ENCODE measurements at places on chromosomes 16 and 17.

DNA sequence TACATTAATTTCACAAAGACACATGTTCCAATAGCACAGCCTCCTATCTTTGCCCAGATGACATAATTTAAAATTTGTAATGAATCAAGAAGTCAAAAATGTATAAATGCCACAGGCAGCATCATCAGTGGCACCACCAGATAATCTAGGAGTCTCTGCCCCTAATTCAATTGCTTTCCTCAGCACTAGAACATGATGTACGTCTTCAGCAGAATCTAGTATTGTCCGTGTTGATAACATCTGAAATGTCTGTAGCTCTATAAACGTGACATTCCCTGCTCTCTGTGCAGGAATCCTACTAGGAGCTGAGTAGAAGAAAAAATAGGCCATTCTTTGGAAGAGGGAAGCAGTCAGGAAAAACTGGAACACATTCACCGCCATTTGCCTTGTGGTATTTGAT, 21.4 kb upstream of the SLC38A8 start:
- DNase-seq: no peak

DNA sequence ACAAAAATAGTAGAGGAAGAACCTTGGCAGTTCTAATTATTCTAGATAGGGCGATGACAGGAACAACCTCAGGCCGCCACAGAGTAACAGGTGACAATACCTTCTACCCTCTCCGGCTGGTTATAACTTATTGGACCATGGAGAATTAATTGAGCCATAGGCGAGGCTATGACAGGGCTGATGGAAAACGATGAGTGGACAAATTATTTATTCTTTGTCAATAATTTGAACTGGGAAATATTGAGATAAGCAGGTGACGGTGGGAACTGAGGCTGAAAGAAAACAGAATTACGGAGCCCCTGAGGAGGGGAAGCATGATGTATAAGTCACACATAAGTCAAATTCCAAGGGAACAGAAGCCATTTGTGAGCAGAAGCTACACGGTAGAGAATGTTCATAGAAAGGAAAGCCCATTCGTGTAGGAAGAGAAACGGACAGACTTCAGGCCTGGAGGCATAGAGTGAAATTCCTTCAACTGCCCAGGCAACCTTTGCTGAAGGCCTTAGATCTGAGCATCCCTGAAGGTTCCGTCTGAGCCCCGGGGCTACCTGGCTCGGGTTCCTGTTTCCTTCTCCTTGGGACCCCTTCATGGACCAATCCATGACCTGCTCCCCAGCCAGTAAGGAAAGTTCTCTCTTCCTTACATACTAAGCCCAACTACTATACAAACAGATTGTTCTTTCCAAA, 158.1 kb downstream of the MAP2K4 start:
- DNase-seq: no peak

DNA sequence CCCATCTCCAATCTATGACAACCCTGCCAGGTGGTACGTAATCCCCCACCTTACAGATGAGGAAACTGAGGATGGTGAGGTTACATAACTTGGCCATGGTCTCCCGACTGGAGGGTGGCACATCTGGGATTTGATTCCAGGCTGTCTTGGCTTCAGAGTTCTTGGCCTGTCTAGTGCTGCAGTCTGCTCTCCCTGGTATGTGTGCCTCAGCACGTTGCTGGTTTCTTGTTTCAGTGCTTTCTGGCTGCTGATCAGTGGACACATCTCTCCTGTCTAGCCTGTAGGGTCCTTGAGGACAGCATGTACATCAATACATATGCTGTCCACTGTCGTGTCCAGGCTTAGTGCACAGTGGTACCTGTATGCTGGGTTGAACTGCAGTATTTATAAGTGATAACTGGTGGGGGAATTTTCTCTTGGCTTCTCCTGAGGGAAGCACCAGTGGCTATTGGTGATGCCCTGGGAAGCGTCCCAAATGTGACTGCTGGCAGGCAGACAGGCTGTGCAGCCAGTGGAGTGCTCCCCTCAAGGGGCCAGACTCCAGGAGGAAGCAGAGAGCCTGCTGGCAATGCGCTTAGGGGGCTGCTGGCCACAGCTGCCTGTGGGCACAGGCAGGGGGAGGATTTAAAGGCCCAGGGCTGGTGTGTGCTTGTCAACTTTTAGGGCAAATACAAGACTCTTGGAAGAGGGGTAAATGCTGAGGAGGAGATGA, 14.4 kb downstream of the CTRL start:
- DNase-seq: no peak

- DNase-seq: no peak
These were observed 7.7 kb upstream of the C17orf113 start for GRCh38 chr17:42058063-42058462.

DNA sequence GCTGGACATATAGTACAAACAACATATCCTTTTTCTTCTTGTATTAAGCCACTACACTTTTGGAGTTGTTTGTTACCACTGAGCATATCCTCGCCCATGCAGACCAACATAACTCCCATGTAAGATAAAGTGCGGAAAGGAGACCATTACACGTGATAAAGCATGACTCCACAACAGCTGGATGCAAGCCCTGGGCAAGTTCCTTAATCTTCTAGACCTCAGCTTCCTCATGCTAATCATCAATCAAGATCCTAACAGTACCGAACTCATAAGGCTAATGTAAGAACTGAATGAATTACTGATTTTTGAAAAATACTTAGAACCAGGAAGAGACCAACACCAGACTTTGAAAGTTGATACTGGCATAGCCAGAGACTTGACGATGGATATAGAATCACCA, 47.0 kb upstream of the GSG1L start:
- DNase-seq: peak; percentile 84

DNA sequence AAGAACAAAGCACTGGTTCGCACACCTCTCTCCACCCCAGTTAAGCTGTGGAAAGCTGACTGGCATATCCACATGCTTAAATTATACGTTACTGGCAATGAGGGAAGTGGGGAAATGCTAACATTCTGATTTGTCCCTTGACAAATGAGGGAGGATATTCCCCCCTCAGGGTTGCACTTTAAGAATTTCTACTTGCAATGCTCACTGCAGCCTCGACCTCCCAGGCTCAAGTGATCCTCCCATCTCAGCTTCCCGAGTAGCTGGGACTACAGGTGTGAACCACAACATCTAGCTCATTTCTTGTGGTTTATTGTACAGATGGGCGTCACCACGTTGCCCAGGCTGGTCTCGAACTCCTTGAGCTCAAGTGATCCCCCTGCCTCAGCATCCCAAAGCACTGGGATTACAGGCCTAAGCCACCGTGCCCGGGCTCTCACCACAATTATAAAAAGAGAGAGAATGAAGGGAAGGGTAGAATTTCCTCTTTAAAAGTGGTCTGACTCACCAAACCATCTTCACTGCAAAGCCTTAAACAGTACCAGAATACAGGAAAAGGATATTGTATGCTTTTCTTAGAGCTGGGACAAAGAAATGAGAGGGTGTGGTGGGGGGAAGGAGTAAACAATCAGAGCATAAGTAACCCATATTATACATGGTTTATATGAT, 38.9 kb downstream of the KANSL1 start:
- no peak for DNase-seq

GRCh38 chr17:54085934-54086333, 263.2 kb downstream of the KIF2B start:
- no peak for DNase-seq

DNA sequence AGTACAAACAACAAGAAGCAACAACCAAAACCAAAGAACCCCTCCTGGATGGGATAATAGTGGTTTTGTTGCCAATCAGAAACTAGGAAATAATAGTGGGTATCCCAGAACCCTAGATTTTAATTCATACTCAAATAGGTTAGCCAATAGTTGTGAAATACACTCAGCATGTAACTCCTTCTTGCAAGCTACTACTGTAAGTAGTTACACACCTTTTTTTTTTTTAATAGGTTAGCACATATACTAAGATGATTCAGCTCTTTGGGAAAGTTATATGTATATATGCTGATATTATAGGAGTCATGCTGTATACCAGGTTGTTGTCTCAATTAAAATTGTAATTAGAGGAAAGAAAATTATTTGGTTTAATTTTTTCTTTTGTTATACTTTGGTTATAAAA, 92.5 kb upstream of the HAS3 start:
- no peak for DNase-seq

- DNase-seq: no peak
These were observed 129.1 kb downstream of the AIPL1 start for GRCh38 chr17:6305613-6306360.

GRCh38 chr17:66841328-66841727, 6.4 kb downstream of the CACNG5 start:
- DNase-seq: no peak

- DNase-seq: no peak
These were observed 82.7 kb upstream of the PLCG2 start for GRCh38 chr16:81696166-81696960.

GRCh38 chr17:68867759-68868516, 87.3 kb downstream of the ABCA8 start:
- DNase-seq: peak; percentile 13

GRCh38 chr16:73020409-73020884, 27.5 kb downstream of the ZFHX3 start:
- DNase-seq: no peak

DNA sequence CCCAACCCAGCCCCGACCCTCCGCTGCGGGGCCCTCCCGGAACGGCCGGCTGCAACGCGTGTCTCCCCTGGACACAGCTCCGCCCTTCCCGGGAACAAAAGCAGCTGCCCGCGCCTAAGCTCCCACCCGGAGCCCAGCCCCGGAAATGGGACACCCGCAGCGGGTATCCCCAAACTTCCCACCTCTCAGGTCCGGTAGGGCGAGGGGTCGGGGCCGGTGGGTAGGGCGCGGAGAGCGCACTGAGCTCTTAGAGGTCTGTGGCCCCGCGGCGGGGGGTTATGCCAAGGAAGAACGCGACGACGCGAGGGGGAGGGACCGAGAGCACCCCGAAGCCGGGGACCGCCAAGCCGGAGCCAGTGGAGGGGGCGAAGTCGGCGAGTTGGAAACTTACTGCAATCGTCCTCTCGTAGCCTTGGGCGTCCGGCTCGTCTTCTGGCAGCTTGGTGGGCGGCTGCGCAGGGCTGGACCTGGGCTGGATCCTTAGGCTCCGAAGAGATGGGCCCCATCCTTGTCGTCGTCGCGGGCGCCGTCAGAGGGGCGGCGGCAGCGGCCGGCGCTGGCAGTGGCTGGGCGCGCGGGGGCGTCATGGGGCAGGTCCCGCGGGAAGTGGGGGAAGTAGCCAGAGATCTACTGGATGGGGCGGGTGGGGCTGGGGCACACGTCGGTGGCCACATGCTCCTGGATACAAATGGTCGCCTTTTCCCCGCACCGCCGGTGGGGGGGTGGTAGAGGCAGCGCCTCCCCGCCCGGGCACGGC, 6.9 kb downstream of the USP6 start:
- DNase-seq: no peak

DNA sequence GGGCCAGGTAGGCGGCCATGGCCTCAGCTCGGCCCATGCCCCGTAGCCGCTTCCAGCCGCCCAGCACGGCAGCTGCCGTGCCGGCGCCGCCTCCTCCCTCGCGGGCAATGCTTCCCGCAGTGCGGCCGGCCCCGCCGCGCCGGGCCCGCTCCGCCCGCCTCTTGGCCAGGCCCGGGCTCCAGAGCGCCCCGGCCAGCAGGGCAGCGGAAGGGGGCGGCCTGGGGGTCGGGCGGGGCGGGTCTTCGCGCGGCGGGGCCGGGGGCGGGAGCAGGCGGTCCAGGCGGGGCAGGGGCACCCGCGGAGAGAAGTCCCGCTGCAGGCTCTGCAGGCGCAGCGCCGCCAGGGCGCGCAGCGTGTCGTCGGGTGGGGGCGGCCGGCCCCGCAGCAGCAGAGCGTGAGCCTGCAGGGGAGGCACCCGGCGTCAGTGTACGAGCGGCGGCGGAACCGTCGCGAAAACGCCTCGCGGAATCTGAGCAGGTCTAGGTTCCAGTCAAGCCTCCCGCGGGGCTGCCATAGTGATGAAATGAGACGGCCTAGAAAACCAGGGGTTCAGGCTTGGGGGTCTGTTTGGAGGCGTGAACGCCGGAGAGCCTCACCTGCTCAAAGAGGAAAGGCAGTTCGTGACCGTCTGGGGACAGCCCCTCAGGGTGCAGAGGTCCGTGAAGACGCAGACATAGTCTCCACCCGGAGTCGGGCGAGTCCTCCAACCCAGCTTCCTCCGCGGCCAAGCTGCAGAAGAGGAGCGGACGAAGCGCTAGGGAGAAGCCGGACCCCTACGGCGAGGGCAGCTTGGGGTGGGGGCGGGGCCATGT, 6.6 kb downstream of the PLEKHH3 start:
- no peak for DNase-seq

DNA sequence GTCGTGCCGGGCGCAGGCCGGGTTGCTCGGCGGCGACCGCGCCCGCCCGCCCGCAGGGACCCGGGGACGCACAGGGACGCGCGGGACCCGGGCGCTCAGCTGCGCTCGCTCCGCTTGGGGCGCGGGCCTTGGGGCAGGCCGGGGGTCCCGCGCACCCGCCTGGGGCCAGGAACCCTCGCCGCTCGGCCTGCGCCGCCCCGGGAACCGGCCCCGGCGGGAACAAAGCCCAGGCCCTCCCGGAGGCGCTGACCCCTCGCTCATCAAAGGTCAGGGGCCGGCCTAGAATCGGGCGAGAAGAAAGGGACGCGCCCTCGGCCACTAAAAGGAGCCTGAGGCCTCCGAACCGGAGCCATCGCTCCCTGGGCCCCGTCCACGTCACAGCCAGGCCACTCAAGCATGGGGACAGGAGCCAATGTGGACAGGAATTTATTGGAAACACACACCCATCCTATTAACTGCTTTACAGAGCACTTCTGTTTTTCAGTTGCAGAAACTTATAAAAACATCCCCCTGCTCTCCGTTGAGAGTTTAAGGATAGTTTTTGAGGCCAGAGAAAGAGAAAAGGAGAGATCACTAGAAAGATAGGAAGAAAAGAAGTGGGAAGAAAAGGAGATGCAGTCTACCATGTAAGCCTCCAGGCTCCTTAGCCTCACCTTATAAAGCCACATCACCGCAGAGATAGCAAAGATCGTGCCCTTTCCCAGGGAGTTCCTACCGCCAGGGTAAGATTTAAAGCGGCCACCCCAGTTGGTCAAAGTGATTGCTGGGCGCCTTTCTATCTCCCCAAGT, 558 bp upstream of the ZFHX3 start:
- DNase-seq: no peak

GRCh38 chr17:2750721-2751120, 1.3 kb upstream of the CCDC92B start:
- no peak for DNase-seq

DNA sequence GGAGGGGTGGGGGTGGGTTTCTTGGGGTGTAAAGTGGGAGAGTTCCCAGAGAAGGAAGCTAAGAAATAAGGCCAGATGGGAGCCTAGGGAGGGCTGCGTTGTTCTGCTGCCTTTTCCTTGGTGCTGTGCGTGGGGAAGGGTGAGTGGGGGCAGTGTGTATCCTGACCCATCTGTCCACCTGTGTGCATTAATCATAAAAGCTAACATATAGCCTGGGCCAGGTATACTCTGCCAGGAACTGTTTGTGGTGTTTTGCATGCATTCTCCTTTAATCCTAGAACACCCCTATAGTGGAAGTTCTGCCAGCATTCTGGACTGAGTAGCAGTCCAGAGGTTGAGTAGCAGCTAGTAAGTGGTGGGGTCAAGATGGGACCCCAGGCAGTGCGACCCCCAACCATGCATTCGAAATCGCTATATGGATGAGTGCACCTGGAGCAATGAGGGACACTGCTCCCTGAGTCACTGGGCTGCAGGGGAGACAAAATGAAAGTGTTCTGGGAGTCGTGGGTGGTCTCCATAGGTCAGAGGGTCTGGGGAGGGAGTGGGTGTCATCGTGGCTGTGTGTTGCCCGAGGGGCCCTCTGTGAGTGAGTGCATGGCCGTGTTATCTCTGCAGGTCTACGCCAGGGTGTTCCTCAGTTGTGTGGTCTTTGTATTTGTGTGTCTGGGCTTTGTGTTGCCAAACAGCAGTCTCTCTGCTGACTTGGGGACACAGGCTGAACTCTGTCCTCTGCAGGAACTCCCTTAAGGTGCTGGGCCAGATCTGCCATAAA, 1.3 kb downstream of the ERBB2 start:
- DNase-seq: no peak

Data from inflammatory macrophage (primary cell).